Activated T-helper 9 cell treated with anti-CD3 and anti-CD28 coated beads, Interleukin-2, amount 50 U/mL, for 16 hours (primary cell): ENCODE measurements at places on chromosomes 5 and 9.

- no peak for DNase-seq
Observed at GRCh38 chr5:174493530-174493929, 230.9 kb upstream of the MSX2 start.

DNA sequence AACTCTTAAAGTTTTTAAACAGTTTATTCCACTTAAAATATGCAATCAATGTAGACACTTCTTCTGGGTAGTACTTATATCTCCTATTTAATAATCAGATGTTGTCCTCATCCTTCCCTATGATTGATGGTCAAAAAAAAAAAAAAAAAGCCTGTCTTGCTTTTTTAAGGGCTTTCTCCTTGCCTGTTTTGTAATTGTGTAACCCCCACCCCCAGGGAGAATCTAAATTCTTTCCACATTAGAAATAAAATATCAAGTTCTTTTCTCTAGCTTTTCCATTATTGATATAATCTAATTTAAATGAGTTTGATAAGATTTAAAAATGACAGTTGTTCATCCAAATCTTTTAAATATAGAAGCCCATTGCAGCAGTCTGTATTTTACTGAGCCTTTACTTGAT is 119.7 kb downstream of the CHSY3 start:
- no peak for DNase-seq

- DNase-seq = no peak
Observed at GRCh38 chr5:109876941-109877669, 187.4 kb downstream of the MAN2A1 start.

GRCh38 chr5:6767481-6768063 is 54.3 kb downstream of the TENT4A start:
- DNase-seq = no peak

DNA sequence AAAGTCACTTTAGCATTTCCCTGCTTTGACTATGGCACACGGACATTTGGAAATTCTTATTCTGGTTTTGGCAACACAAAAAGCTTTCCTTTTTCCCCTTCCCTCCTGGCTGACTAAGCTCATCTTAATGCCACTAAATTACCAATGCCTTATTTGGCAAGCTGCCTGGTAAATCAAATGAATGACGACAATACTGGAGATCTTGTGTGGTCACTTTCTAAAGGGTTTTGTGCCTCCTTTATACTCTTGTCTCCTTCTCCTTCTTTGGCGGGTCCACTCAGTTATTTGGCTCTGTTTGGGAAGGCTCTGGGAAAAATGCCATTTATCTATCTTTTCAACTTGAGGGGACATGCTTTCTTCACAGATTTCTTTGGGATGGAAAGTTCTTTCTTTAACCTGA is 34.9 kb downstream of the SH3GL2 start:
- no peak for DNase-seq

DNA sequence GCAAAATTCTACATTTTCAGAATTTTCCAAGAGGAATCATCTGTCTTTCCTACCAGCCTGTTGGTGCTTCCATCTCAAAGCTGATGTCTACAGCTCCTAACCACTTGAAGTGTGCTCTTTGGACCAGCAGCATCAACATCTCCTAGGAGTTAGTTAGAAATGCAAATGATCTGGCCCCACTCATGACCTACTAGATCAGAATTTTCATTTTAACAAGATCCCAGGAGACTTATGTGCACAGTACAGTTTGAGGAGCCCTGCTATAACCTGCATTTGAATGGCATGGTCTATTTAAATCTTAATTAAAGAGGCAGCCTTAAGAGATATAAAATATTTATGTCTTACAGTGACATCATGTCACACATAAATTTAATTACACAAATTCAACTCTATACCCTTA is 33.8 kb downstream of the ITK start:
- DNase-seq = no peak

- no peak for DNase-seq
Observed at GRCh38 chr9:2761424-2761823, 44.1 kb downstream of the KCNV2 start.

- DNase-seq = no peak
Observed at GRCh38 chr9:84374516-84374915, 34.0 kb upstream of the SLC28A3 start.

DNA sequence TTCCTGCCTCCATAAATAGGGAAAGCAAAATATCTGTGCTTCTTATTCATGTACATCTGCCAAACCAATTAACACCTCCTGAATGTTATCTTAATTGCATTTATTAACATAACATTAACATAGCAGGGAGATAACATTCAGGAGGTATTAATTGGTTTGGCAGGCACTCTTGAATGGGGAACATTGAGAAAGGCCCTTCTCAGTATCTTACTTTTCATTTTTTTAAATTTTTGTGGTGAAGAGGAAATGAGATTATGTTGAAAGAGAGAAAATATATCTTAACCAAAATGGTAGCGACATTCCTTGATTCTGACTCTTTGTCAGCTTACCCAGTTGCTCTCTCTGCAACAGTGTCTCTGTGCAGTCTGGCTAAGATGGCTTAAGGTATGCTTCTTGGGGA is 100.4 kb upstream of the TLE1 start:
- no peak for DNase-seq

GRCh38 chr5:101948615-101949014 is 347.5 kb downstream of the SLCO4C1 start:
- DNase-seq = no peak

DNA sequence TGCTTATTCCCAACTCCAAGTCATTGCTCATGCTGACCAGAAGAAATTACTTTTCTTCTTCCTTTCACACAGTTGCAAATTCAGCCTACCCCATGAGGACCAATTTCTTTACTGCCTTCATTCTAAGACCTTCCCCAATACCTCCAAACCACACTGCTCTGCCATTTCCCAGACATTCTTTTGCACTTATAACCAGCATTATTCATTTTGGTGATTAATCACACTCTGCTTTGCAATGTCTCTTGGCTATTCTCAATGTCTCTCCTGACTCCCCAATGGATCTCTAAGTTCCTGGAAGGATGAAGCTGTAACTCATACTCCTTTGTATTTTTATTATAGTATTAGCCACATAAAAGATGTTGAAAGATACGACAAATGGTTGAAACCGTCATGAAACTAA is 105.7 kb upstream of the RANBP3L start:
- DNase-seq = no peak

DNA sequence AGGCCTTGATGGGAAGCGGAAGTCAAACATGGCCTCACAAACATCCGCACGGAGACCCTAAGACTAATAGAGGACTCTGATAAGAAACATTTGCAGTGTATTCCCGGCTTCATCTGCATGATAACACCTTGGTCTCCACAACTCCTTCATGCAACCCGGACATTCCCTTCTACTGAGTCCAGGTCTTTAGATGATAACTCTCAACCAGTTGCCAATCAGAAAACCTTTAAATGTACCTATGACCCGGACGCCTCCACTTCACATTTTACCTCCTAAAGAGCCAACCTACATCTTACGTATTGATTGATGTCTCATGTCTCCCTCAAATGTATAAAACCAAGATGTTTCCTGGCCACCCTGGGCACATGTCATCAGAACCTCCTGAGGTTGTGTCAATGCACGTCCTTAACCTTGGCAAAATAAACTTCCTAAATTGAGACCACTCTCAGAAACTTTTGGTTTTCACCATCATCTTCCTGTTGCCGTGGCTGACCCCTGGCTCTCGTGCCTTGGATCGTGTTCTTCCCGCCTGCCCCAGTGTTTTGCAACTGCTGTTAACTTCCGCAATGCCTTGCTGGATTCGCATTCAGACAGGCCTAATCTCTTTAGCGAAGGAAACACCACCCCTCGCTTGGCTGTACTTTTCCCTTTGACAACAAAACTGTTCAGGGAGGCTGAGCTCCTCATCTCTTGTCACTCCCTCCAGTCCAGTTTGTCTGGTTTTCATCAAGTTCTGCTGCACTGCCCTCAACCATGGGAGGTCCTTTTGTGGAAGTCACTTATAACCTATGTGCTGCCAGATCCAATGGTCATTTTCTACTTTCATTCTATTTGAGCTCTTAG is 1.1 kb upstream of the DAP start:
- no peak for DNase-seq

GRCh38 chr9:109996936-109997580 is 210.9 kb downstream of the C9orf152 start:
- DNase-seq = no peak

GRCh38 chr5:140072812-140073211 is 29.7 kb upstream of the NRG2 start:
- DNase-seq = no peak

GRCh38 chr5:167945542-167946384 is 345.7 kb upstream of the WWC1 start:
- DNase-seq = no peak
